SJCRH30 (cell line): ENCODE measurements at places on chromosomes 2 and 18. TPM values are rescaled to one million over a fixed set of nuclear protein-coding genes. Genes with fewer than 3 reads are reported as not detected.
A peak's percentile ranks its signal among the peaks of the same experiment; 100 is the strongest.

The CDH20 gene
- not detected in 2 replicates for total RNA-seq

The FOXI3 gene
- total RNA-seq, result not detected in 2 replicates

The FLACC1 gene
- 0.55 and 0.71 TPM in 2 replicates for total RNA-seq

The AOX1 gene
- 0.23 and 0.57 TPM in 2 replicates for total RNA-seq

The COL4A4 gene
- total RNA-seq, result not detected in 2 replicates

The PDE11A gene
- total RNA-seq, result 0.43 and 0.66 TPM in 2 replicates

The NMS gene
- total RNA-seq, result not detected in 2 replicates

The CAPN14 gene
- not detected in 2 replicates for total RNA-seq

The AMER3 gene
- not detected in 2 replicates for total RNA-seq

GRCh38 chr2:101717071-101717845 is 19.8 kb downstream of the MAP4K4 start:
- DNase-seq, result no peak
- H3K27ac ChIP-seq, result no peak overlapping the region
- H3K36me3 ChIP-seq, result peaks cover 11% of the 10 kb centered on the region
- H3K27me3 ChIP-seq, result no peaks in the 10 kb centered on the region

DNA sequence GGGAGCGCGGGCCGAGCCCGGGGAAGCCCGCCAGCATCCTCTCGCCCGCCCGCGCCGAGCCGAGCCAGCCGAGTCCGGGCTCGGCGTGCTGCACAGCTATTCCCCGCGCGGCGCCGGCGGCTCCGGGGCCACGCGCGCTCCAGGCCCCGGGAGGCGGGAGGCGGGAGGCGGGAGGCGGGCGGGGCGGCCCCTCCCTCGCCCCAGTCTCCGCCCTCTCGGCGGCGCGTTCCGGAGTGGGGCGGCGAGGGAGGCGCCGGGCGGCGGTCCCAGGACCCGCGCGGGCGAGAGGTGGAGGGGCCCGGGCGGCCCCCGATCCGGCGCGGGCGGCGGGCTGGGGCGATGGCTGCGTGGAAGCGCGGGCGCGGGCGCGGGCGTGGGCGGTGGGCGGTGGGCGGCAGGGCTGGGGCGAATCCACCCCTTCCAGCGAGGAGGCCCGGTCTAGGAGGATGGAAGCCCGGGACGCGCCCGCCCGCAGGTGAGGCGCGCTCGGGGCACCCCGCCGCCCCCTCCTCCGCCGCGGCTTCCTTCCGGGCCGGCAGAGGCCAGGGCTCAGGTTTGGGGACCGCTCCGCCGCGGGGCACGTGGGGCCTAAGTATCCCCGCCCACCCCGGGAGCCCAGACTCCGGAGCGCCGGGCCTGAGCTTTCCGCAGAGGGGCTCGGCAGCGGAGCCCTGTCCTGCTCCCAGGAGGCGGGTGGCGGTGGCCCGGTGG is at the start of gene ADCY3:
TSS of gene ADCY3 (minus strand) at position 140 of the 711 bp plus-strand sequence. CDS start 1,250 bp downstream, outside the sequence.
- peak within 1 kb of the TSS; percentile 78 for H3K4me3 ChIP-seq
- H3K4me1 ChIP-seq, result peaks cover 10% of the 10 kb centered on the region; the same call in 1 of the 2 replicates
- H3K36me3 ChIP-seq, result peaks cover 17% of the 10 kb centered on the region
- no peaks in the 10 kb centered on the region for H3K27me3 ChIP-seq
- peak; percentile 80 for DNase-seq

DNA sequence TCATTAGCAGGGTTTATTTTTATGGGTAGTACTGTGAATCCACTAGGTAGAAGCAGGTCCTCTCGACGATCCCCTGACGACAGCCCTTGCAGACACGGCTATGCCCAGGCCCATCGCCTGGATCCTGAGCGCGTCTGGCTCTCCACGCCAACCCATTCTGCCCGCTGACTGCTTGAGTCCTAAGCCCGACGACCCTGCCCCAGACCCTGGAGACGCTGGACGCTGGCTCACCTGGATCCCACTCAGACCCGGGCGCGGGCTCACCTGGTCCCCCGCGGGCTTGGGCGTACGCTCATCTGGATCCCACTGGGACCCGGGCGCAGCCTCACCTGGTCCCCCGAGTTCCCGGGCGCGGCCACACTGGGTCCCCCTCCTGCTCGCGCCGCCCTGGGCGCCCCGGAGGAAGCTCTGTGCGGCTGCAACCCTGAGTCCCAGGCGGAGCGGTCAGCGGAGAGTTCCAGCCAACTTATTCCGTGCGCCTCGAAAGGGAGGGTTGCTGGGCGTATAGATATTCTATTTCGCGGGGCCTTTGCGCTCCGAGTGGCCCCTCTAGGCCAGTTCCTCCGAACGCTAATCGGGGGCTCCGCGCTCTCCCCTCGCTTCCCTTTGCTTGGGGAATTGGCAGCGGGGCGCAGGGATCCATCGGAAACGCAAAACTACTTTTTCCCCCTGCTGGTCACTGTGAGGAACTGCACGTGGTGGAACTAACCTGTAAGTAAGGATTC is 22.4 kb upstream of the RMP24 start:
- DNase-seq, result no peak
- H3K36me3 ChIP-seq, result no peaks in the 10 kb centered on the region
- H3K4me3 ChIP-seq, result no peak overlapping the region
- no peak overlapping the region for H3K27ac ChIP-seq

GRCh38 chr2:172234716-172235691 is 132.3 kb upstream of the DLX2 start:
- no peak for DNase-seq
- H3K27ac ChIP-seq, result no peak overlapping the region
- H3K27me3 ChIP-seq, result no peaks in the 10 kb centered on the region; the same call in 1 of the 2 replicates
- no peaks in the 10 kb centered on the region for H3K36me3 ChIP-seq
- H3K4me1 ChIP-seq, result no peaks in the 10 kb centered on the region

DNA sequence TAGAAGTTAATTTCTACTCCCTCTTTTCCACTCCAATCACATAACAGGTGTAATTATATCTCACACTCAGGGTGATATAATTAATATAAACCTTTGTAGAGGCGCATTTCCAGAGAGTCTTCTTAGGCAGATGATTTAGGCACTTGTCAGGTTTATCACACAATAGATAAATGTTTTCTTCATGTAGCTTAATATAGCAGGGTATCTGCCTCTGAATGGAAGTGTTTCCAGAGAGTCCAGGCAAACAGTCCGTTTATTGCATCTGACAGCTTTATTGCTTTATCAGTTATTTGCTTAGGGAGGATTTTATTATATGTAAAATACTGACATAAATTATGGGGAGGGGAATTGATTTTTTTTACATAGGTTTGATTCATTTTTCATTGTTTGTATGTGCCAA is 766.3 kb downstream of the SLC4A3 start:
- no peak overlapping the region for H3K27ac ChIP-seq
- no peaks in the 10 kb centered on the region for H3K27me3 ChIP-seq
